HT-29 (cell line): ENCODE measurements at places on chromosomes 7 and 10.

GRCh38 chr7:47852330-47853245, 95.7 kb downstream of the PKD1L1 start:
- DNase-seq = peak; percentile 8

GRCh38 chr7:142528608-142529408, 220.5 kb upstream of the PRSS1 start:
- no peak for DNase-seq

GRCh38 chr7:121793716-121794115, 79.2 kb upstream of the PTPRZ1 start:
- no peak for DNase-seq

GRCh38 chr10:133400624-133401424, 6.9 kb downstream of the MTG1 start:
- DNase-seq = no peak

GRCh38 chr7:94375691-94376090, 19.0 kb upstream of the COL1A2 start:
- no peak for DNase-seq

DNA sequence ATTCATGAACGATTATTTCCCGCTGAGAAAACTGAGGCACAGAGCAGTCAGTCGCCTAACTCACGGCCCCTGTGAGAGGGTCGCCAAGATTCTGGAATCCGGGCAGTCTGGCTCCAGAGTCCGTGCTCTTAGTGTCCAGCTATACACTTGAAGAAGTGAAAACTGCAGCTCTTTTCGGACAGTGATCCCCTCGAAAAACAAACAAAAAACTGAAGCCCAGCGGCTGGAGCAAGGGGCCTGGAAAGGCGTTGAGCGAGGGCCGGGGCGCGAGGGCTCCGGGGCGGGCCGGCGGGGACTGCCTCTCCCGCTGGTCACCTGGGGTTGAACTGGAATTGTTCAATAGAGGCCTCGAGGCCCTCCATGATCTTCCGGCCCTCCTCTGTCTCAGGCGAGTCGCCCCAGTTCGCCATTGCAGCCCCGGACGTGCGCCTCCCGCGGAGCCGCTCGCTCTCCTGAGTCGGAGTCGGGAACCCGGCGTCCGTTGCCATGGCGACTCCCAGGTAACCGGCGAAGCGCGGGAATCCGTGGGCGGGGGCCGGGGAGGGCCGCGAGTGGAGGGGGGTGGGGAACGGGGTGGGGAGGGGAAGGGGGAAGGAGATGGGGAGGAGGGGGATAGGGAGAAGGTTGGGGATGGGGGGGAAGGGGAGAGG, 881 bp downstream of the C10orf67 start:
- DNase-seq = no peak

DNA sequence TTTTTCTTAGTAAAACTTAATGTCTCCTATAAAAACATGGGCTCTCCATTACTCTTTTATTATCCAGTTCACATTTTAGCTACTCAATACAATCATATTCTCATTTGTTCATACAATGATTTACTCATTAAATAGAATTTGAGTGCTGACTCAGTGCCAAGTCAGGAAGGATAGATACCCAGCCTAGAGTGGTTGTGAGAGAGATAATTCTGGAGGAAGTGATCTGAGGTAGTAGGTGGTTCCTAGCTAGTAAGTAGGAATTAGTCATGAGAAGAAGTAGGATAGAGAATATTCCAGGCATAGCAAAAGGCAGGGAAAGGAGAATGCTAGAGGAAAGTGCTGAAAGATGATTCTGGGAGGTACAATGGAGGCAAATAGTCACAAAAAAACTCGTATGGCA, 133.5 kb upstream of the MBL2 start:
- DNase-seq = peak; percentile 20

GRCh38 chr7:139681463-139681755, 96.4 kb downstream of the HIPK2 start:
- no peak for DNase-seq

DNA sequence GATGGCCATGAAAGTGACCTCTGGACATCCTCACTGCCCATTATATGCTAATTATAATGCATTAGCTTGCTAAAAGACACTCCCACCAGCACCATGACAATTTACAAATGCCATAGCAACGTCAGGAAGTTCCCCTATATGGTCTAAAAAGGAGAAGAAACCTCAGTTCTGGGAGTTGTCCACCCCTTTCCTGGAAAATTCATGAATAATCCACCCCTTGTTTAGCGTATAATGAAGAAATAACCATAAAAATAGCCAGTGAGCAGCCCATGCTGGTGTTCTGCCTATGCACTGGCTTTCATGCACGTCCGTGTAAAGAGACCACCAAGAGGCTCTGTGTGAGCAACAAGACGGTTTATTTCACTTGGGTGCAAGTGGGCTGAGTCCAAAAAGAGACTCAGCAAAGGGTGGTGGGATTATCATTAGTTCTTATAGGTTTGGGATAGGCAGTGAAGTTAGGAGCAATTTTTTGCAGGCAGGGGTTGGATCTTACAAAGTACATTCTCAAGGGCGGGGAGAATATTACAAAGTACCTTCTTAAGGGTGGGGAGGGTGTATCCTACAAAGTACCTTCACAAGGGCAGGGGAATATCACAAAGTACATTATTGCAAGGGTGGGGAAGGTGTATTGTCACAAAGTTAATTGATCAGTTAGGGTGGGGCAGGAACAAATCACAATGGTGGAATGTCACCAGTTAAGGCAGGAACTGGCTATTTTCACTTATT, 45.6 kb downstream of the LBX1 start:
- DNase-seq = no peak

DNA sequence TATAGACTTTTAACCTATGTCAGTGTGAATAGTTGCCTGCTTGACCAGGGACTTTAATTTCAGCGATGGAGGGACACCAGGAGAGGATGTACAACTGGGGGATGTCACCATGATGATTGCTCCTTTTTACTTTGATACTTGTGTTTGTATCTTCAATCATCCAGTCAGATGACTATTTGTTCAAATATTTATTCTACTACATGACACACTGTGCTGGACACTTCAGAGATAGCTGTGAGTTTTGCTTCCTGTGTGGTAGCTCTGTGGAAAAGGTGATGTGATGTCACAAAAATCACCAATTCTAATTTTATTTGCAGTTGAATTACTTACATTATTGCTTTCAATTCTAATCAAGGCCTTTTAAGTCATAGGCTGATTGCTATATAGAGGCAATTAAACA, 62.7 kb upstream of the CREB5 start:
- DNase-seq = no peak

- peak; percentile 53 for DNase-seq
Observed at GRCh38 chr10:103605359-103606096, 112.0 kb downstream of the NEURL1 start.

GRCh38 chr7:71301167-71301566, 169.2 kb downstream of the GALNT17 start:
- no peak for DNase-seq

DNA sequence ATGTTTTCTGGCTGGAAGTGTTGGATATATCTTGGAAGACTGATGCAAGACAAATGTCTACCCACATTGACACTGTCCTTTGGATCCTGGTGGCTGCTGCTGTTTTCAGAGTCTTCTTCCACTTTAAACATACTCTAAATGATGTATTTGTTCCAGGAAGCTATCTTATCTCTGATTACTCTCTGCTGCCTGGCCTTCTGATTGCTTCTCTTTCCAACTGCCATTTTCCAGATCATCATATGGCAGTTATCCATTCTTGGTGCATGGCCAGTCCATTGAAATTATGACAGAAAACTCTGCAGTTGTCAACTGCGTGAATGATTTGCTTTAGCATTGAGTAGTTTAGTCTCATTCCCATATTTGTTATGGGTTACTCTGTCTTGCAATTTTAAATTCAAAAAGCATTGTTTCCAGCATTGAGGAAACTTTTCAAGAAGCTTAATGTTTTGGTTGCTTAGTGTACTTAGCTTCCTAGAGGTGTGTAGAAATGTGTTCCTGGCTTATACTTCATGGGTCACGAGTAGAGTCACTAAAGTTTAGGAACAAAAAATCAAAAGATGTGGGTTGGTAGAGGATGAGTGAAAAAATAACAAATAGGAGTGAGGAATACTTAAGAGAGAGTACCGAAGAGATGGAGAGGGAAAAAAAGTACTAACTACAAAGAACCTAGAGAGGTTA, 268.3 kb upstream of the MTPN start:
- DNase-seq = no peak

GRCh38 chr10:124070666-124071065, 22.7 kb downstream of the CHST15 start:
- no peak for DNase-seq

- DNase-seq = no peak
Observed at GRCh38 chr10:78212786-78213175, 179.1 kb downstream of the RPS24 start.

DNA sequence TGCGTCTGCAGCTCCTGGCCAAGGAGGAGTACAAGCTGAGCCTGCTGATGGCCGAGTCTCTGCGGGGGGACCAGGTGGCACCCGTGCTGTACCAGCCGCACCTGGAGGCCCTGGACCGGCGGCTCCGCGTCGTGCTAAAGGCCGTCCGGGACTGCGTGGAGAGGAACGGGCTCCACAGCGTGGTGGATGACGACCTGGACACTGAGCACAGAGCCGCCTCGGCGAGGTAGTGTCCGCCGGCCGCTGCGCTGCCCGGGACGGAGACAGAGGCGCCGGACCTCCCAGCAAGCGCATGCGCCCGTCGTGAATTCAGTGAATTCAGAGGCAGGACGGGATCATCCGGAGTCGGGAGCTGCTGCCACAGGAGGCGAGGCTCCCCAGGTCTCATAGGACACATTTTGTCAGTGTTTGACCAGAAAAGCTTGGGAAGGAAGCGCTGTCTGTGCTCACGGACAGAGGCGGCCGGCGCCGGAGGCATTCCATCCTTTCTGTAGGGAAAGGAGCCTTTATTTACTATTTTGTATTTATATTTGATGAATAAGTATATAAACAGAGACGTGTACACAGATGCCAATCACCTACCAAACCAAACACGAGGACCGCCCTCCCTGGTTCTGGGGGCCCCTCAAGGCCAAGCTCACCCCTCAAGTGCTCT, 30.1 kb upstream of the FOXL3 start:
- no peak for DNase-seq

DNA sequence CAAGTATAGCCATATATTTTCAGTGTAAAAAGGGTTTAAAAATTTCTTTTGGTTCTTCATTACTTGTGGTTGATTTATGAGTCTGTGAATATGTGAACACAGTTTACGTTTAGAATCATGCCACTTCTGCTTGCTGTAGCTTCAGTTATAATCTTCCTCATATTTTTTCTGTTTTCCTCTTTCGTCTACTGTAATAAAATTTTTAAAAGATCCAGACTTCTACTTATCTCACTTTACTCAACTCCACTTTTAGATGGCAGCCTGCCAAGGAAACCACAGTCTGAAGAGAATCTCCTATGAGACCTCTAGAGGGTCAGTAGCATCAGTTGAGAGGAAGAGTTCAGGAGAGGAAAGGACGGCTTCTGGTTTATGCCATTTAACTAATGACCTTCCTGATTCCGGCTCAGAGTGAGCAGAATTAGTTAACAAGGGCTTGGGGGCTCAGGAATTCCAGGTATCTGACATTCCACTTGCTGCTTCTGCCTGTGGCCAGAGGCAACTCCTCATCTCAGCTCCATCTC, 21.4 kb downstream of the CREB5 start:
- DNase-seq = peak; percentile 5

DNA sequence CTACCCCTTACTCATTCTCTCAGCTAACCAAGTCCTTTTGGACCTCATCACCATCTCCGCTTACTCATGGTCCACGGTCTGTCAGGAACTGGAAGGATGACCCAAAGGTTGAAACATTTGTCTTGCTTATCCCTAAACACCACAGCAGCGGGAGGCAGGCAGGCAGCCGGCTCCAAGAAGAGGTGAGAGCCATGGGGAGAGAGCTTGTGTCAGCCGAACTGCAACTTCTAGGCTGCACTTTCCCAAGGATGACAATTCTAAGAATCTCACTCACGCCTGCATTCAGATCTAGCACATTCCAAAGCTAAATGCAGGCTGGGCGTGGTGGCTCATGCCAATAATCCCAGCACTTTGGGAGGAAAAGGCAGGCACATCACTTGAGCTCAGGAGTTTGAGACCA, 86.0 kb downstream of the SPDYE5 start:
- DNase-seq = no peak
